ENCODE measurements at places on chromosomes 2 and 18. TPM values are rescaled to one million over a fixed set of nuclear protein-coding genes. Genes with fewer than 3 reads are reported as not detected.

The INSIG2 gene
- 20.7 TPM for total RNA-seq

The POTEC gene
- not detected for total RNA-seq

The SDC1 gene
- 537 TPM for total RNA-seq

The CD8B2 gene
- not detected for total RNA-seq

The SMAD4 gene
- total RNA-seq = 54.6 TPM

The ATP6V1C2 gene
- total RNA-seq = 0.10 TPM

The FLACC1 gene
- total RNA-seq = 0.55 TPM

The GRP gene
- not detected for total RNA-seq

The CARF gene
- 3.6 TPM for total RNA-seq

DNA sequence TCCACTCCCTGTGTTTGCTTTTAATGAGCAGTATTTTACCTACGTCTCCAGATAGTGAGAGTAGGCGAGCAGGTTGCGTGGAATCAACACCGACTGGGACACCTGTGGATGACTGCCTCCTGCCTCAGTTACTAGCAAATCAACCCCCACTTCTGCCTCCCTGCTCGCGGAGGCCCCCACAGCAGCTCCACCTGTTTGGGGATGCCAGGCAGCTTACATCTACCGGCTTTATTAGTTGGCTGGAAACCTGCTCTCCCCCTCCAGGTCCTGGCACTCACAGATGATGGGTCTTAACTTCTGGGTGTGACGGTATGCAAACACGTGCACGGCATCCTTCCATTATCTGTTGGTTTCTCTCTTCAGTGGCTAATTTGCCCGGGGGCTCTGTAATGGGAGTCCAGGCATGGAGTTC lies 164.4 kb upstream of the SESTD1 start:
- DNase-seq = no peak

- no peak for DNase-seq
Observed at GRCh38 chr2:131567891-131568290, 40.2 kb downstream of the CCDC74A start.

GRCh38 chr18:46891742-46892214 lies 25.5 kb downstream of the PIAS2 start:
- no peak for DNase-seq

- DNase-seq = no peak
Observed at GRCh38 chr18:3603421-3604234, 153.7 kb downstream of the TGIF1 start.

- DNase-seq = no peak
Observed at GRCh38 chr18:44938720-44939665, 258.3 kb downstream of the SETBP1 start.

DNA sequence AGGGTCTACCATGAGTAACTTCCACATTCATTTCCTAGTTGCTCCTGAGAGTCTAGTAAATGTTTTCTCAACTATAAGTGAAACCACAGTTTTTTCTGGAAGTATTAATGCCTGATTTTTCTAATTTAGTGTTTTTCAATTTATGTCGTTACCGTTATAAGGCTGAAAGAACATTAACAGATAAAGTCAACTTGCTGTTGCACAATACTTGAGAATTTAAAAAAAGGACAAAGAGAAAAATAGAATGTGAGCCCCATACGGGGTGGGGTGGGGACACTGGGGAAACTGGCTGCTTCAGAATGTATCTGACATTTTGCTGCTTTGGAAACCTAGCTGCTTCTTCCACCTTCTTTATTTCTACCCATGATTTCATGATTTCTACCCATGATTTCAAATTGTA lies 26.2 kb downstream of the CNOT11 start:
- DNase-seq = no peak

GRCh38 chr18:7890075-7890474 lies 323.0 kb downstream of the PTPRM start:
- DNase-seq = no peak

DNA sequence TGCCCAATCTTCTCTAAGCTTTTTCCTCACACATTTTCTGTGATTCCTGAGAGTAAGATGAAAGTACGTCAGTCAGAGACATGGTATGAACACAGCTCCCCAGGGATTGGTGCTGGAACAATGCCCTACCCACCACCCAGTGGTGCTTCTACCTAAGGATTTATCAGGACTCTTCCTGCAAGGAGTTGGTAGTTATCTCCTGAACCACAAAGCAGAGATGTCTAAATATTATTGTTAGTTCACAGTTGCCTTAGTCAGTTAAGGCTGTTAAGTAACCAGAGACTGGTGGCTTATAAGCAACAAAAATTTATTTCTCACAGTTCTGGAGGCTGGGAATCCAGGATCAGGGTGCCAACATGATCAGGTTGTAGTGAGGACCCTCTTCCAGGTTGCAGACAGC lies 60.3 kb upstream of the CCDC85A start:
- no peak for DNase-seq

DNA sequence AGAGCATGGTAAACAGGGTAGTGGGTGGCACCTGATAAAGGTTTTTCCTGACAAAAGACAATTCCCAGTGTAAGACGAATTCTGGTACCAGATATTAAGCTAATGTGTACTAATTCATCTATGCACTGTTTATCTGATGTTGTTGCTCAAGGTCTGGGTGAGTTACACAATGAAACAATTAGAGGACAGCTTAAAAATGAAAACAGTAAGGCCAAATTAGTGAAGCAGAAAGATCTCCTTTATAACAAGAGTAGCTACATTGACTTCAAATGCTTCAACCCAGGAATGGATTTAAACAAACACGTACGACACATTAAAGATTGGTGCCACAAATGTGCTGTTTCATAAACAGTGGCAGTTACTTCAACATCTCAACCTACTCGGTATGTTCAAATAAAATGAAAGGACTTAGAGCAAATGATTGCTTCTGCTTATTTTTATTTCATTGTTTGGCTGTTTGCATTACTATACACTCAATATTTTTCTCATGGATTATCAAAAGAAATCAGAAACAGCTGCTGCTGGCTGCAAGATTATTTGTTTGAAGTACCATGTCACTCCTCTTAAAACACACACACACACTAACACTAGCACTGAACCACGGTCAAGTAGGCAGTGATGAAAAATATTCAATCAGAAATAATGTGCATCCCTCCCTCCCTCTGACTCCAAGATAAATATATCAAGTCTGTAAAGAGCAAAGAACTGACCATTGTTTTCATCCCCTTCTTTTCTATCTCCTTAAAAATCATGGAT lies 94.4 kb upstream of the RND3 start:
- DNase-seq = no peak

DNA sequence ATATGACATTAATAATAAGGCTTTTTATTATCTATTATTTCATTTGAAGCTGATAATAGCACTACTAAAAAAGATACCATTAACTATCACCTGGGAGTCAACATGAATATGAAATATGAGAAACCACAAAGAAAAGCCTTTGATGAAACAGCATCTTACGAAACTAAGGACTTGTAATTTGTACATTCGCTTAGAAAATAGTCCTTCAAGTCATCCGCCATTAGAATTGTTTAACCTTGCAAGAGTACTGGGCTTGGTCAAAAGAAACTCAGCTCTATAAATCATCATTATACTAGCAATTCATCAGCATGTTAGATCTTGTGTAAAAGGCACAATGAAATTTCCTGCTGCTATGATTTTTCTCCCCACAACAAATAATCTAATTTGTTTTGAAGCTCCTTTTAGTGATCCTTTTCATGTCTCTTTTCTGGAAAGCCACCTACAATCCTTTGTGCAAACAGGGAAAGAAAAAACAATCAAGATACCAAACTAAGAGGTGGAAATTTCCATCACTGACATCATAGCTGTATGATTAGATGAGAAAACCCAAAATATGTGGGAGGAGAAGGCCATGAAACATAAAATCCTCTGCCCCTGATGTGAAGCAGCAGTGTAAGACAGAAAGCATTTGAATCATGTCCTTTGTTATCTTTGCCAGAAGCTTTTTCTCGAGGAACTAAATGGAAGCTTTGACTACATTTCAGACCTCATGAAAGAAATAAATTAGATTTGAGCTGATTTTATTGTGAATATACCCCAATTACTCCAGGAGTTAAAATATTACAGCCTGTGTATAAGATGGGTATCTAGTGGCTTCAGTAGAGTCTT lies 31.2 kb downstream of the SCN9A start:
- DNase-seq = no peak

Measured in left lobe of liver (tissue), 2 donors.